ENCODE measurements at places on chromosomes 12 and 14. TPM values are rescaled to one million over a fixed set of nuclear protein-coding genes. Genes with fewer than 3 reads are reported as not detected.

The CISTR gene
- not detected for total RNA-seq

The RNASE3 gene
- not detected for total RNA-seq

The OR4N2 gene
- total RNA-seq: not detected

The MDM2 gene
- 44.3 TPM for total RNA-seq

The HCFC2 gene
- 11.2 TPM for total RNA-seq

The SLCO1B1 gene
- not detected for total RNA-seq

The ATG2B gene
- total RNA-seq: 22.9 TPM

DNA sequence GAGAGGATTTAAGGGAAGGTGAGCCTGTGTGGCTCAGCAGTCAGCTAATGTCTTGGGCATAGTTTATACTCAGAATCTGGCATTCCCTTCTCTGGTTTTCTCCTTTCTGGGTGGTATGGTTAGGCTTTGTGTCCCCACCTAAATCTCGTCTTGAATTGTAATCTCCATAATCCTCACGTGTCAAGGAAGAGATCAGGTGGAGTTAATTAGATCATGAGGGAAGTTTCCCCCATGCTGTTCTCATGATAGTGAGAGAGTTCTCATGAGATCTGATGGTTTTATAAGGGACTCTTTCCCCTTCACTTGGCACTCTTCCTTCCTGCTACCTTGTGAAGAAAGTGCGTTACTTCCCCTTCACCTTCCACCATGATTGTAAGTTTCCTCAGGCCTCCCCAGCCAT is 169.8 kb upstream of the PELI2 start:
- no peak for DNase-seq

DNA sequence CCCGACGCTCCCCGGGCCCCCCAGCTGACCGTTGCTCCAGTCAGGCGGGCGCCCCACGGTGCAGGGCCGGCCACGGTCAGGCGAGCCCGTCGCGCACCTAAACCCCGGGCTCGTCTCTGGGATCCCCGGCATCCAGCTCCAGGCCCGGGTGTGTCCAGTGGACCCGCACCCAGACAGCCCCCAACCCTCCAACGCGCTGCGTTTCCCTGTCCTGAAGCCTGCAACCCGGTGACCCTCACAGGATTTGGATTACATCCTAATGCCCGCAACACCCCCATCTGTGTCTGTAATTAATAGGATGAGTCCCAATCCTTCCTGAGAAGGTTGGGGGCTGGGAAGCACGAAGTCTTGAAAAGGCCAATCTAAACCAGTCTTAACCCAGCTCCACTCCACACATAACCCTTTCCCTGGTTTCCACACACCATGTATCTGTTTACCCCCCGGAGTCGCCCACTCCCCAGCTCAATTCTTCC is 10.4 kb downstream of the CPNE6 start:
- no peak for DNase-seq

DNA sequence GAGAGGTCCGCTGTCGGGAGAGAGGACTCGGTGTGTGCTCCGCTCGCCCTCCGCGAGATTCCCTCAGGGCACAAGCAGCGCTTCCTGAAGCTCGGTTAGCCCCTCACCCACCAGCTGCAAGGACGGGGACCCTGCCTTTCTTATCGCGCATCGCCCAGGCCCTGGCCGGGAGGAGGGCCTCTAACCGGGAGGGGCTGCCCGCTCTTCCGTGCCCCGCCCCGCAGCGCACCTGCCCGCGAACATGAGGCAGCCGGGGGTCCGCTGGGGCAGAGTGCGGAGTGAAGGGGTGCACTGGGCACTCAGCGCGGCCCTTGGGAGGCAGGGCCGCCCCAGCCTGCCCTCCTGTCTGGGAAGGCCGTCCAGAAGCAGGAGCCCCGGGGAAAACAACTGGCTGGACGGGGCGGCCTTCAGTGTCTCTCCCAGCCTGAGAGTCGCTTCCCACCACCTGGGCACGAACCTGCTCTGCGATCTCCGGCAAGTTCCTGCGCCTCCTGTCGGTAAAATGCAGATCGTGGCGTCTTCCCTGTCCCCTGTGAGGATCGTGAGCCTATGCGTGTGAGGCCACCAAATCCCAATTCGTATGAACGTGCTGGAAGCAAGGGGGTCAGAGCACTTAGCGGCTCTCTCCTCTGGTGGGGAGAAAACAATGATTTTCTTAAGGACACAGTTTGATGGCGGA is 28.0 kb upstream of the ADIPOR2 start:
- DNase-seq: no peak

DNA sequence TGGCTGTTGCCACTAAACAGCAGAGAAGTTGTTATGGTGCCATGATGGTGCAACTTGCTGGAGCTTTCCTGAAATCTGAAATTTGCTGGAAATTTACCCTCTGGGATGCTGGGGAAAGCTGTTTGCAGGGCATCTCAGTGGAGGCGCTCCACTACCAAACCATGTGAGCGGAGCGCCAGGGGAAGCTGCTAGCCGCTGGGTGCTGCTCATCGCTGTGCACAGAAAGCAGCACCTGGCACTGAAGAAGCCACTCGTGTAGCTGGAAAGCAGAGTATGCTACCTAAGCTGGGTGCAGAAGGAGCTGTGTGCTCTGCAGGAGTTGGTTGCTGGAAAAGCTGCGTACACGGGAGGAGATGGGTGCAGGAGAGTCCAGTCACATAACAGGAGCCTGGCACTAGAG is 53.0 kb downstream of the MSRB3 start:
- no peak for DNase-seq

GRCh38 chr14:37023875-37024565 is 148.4 kb downstream of the SLC25A21 start:
- no peak for DNase-seq

- DNase-seq: no peak
Measured at GRCh38 chr14:23533652-23534435, 17.7 kb downstream of the ZFHX2 start.

GRCh38 chr12:96258104-96258961 is 64.2 kb downstream of the ELK3 start:
- no peak for DNase-seq

DNA sequence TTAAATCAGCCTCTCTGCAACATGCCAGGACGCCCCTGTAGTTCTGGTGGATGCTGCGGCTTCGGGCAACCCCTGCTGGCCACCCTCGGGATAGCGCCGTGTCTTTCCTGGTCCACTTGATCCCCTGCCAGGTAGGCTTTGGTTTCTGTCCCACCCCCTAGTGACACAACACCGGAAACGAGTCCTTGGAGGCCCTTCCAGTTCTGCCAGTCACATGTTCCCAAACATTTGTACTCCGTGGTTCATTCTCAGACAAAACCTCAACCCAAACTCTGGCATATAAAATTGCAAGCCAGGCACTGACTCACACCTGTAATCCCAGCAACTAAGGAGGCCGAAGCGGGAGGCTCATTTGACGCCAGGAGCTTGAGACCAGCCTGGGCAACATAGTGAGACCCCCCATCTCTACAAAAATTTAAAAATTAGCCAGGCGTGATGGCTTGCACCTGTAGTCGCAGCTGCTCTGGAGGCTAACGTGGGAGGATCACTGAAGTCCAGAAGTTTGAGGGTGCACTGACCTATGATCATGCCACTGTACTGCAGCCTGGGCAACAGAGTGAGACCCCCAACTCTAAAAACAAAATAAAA is 37.0 kb downstream of the RASAL1 start:
- peak; percentile 76 for DNase-seq

GRCh38 chr14:58730792-58731464 is 93.2 kb downstream of the DACT1 start:
- no peak for DNase-seq
